Hepatic stellate cell (primary cell): ENCODE measurements at places on chromosomes 5 and 9.
A peak's percentile ranks its signal among the peaks of the same experiment; 100 is the strongest.

GRCh38 chr9:113648586-113648985 is 185.1 kb downstream of the RGS3 start:
- no peak for DNase-seq

- DNase-seq: peak; percentile 62
These were observed 37.4 kb downstream of the PIK3R1 start for GRCh38 chr5:68252673-68253623.

DNA sequence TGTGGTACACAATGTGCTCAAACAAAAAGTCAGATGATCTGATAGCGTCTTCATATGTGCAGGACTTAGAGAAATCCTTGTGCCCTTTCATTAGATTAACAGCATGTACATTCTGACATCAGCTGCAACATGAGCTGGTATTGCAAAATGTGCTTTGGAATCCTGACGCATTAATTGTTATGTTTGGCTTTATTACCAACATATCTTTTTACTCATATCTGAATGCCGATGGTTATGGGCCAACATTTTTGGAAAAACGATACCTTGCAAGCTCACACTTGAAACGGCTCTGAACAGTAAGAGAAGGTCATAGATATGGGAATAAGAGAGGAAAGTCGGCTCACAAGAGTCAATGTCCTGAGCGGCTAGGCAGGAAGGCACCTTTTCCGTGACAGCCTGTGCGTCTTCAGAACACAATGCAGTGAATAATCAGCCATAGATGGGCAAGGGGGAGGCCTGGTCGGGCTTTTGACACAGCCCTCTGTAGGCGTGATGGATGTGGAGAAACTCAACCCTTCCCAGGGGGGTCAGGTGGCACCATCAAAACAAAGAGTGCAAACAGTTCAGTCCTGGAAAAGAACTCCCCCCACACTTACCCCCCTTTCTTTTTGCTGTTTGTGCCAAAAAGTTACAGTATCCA is 36.4 kb upstream of the GAS1 start:
- DNase-seq: no peak

DNA sequence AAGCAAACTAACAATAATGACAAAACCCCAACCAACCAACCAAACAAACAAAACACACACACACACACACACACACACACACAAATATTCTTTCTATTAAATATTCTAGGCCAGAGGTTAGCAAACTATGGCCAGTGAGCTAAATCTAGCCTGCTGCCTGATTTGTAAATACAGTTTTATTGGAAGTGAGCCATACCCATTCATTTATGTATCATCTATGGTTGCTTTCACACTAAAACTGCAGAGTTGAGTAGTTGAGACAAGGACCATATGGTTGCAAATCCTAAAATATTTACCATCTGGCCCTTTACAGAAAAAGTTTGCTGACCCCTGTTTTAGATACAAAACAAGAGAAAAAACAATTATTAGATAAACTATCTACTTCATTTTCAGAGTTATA is 620.5 kb upstream of the SEMA6A start:
- DNase-seq: no peak

GRCh38 chr5:131637694-131638093 is 2.7 kb upstream of the RAPGEF6 start:
- no peak for DNase-seq

GRCh38 chr9:110828264-110828663 is 159.7 kb downstream of the MUSK start:
- DNase-seq: peak; percentile 16

DNA sequence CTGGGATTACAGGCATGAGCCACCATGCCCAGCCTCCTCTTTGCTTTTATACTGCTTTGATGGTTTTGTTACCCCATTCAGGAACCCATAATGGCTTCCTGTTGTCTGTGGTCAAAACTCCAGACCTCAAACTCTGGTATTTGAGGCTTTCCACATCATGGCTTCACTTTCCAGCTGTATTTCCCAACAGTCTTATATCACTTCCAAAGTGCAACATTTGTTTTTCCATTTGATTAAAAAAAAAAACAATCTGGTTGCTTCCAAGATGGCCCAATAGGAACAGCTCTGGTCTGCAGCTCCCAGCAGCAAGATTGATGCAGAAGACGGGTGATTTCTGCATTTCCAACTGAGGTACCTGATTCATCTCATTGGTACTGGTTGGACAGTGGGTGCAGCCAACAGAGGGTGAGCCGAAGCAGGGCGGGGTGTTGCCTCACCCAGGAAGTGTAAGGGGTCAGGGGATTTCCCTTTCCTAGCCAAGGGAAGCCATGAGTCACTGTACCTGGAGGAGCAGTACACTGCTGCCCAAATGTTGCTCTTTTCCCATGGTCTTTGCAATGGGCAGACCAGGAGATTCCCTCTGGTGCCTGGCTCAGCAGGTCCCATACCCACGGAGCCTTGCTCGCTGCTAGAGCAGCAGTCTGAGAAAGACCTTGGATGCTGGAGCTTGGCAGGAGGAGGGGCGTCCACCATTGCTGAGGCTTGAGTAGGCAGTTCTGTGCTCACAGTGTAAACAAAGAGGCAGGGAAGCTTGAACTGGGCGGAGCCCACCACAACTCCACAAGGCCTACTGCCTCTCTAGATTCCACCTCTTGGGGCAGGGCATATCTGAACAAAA is 458.4 kb downstream of the KDM4C start:
- no peak for DNase-seq

GRCh38 chr5:157519579-157520253 is 55.9 kb downstream of the ADAM19 start:
- DNase-seq: no peak

GRCh38 chr9:126516936-126517832 is 96.5 kb upstream of the LMX1B start:
- peak; percentile 86 for DNase-seq

DNA sequence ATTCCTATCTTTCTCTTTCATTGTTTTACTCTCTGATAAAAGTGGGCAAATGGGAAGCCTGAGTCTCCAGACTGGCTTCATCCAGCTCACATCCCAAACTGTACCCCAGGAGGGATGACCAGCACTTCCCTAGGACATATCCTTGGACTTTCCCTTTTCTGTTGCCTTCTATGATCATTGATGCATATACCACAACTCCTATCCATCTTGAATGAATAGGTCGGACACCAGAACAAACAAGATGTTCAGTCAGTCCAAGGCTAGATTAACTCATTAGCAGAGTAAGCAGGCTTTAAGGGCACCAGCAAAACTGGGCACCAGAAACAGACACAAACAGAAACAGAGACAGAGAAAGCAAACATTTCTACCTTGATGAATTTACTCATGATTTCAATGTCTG is 159.1 kb upstream of the RGMB start:
- DNase-seq: no peak

DNA sequence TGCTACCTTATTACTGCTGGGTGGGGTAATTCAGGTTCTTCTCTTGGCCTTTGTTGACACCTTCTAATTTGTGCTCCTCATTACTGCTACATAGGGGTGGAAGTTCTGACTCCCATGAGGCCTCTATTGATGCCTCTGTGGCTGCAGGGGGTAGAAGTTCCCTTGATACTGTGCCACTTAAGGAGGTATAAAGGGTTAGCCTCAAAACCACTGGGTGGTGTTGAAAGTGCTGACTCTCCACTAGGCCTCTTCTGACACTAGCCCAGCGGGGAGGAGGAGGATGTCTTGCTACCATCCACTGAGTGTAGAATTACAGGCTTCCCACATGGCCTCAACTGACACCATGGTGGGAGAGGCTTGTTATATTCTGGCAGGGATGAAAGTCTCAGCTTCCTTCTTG is 36.7 kb upstream of the CCDC112 start:
- no peak for DNase-seq

DNA sequence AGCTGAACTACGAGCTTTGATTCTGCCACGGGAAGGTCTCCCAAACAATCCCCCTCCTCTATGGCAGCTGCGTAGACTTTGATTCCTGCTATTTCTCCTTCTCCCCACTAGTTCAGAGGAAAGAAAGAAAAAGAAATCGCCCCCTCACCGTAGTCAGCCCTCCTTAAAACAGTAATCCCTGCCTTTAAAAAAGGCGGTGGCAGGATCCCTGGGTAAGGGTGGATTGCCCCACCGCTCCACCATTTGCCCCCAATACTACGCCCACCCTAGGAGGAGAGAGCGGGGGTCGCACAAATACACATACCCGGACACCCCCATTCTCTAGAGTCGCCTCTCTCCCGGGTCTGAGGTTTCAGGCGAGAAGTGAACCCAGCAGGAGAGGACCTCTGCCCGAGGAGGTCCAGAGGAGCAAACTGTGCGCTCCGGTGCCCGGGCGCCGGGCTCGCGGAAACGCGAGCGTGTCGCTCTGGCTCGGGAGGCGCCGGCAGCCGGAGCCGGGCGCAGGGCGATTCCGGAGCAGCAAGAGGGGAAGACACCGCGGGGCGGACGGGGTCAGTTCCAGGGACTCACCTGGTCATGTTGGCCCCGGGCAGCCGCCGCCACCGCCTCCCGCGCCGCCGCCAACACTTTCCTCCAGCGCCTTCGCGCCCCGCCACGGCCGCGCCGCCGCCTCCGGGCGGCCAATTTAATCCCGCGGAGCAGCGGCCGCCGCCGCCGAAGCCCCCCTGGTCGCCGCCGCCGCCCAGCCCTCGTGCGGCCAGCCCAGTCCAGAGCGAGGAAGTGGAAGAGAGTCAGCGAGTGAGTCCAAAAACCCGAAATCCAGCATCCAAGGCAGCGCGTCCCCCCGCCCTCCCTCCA is 1057.7 kb upstream of the DMAC1 start:
- no peak for DNase-seq

- DNase-seq: no peak
These were observed 169.4 kb downstream of the PAPPA start for GRCh38 chr9:116323012-116323411.

GRCh38 chr5:131195696-131196095 is 25.0 kb downstream of the LYRM7 start:
- DNase-seq: no peak

DNA sequence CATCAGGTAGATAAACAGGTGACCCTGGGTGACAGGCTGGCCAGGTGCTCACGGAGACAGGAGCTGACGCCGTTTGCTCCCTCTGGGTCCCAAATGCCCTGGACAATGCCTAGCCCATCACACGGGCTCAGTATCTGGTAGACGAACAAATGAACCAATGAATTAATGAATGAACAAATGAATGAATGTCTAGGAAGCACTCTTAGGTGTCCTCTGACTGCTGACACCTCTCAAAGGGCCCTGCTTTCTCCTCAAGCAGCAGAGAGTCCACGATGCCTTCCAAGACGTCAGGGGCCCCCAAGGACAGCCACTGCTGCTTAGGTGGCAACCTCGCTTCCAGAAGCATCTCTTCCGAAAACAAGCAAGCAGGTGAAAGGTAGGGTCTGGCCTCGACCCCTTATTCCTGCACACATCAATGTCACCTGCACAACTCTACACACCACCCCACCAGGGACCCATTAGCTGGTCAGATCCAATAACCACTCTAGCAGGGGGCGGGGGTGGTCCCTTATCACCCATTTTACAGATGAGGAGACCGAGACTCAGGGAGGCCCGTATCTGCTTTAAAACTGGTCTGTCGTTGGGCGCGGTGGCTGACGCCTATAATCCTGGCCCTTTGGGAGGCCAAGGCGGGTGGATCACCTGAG is 45.2 kb downstream of the VAV2 start:
- DNase-seq: no peak

DNA sequence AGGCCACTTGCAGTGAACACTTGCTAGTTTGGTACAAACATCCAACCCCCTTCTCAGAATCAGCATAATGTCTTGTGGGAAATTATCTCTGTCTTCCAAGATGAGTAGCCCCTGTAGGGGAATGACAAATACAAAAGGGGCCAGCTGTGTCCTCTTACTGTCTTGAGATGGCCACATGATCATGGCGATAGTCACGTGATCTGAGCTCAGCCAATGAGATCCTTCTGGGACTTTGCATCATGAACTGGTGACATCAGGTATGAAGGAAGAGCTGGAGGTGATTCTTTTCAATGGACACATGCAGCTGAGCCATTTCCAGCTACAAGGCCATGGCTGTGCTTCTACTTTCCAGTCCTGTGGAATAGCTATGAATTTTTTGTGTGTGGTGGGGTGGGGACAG is 206.3 kb downstream of the IRX1 start:
- DNase-seq: no peak

GRCh38 chr9:129285979-129286772 is 108.1 kb upstream of the IER5L start:
- no peak for DNase-seq

GRCh38 chr9:75181750-75182149 is 93.4 kb downstream of the OSTF1 start:
- DNase-seq: no peak

- DNase-seq: peak; percentile 2
These were observed 313.5 kb downstream of the PRDM9 start for GRCh38 chr5:23820765-23821471.

- DNase-seq: no peak
These were observed 8.6 kb downstream of the SETX start for GRCh38 chr9:132346177-132346576.

DNA sequence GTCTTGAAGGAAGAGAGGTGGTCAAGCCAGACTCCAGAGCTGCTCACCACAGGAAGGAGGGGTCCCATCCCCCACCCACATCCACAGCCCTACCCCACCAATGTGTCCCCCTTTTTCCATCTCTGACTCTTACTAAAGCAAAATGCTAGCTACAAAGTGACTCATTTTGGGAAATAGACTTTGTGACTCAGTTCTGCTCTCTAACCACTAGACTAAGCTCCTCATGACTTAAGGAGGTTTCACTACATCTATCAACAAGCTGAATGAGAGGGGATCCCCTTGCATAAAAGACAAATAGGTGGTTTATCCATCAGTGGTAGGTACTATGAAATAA is 35.1 kb upstream of the ADRB2 start:
- no peak for DNase-seq

DNA sequence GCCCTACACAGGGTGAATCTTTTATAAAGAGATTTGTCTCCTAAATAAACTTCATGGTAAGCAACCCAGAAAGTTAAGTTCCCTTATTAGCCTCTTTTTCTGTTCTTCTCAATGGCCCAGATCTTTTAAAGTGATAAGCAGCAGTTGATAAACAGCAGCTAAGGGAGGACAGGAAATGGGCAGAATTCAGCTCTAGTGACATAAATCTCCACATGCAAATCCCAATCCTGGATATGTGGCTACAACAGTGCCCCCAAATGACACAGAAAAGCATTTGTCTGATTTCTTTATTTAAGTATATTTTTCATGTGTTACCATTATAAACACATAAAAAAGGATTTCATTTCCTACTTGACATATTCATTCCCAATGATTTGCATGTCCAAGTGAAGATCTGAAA is 199.0 kb downstream of the DTWD2 start:
- DNase-seq: no peak

GRCh38 chr9:26301659-26302058 is 590.9 kb downstream of the CAAP1 start:
- DNase-seq: no peak
